Pancreas (tissue), 10 donors: ENCODE measurements at places on chromosomes 12 and 14.

DNA sequence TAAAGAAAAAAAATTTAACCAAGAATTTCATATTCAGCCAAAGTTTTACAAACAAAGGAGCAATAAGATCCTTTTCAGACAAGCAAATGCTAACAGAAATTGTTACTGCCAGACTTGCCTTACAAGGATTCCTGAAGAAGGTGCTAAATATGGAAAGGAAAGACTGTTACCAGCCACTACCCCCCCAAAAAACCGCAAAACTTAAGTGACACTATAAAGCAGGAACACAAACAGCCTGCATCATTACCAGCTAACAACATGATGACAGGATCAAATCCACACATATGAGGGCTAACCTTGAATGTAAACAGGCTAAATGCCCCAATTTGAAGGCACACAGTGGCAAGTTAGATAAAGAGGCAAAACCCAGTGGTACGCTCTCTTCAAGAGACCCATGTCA is 55.7 kb downstream of the APOBEC1 start:
- DNase-seq, result no peak

DNA sequence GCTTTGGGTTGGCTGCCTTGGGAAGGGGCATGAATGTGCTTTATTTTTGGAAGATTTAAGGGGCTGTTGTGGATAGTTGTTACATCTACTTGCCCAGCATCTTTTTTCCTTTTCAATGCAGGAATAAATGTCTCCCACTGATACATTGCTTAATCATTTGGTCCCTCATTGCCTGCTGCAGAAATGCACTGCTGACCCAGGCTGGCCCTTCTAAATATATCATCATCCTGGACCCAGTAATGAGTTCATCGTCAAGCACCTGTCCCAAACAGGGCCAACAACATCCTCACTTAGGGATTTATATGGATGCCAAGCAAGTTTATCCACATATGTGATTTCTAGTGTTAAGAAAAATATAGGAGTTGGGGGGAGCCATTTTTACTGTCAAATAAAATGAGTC is 67.2 kb downstream of the ASCL1 start:
- no peak for DNase-seq

GRCh38 chr12:52452101-52452500 is at the start of gene KRT6B:
Gene KRT6B (minus strand): TSS chr12:52452146. CDS start chr12:52452078, 68 bp downstream.
- DNase-seq, result no peak

DNA sequence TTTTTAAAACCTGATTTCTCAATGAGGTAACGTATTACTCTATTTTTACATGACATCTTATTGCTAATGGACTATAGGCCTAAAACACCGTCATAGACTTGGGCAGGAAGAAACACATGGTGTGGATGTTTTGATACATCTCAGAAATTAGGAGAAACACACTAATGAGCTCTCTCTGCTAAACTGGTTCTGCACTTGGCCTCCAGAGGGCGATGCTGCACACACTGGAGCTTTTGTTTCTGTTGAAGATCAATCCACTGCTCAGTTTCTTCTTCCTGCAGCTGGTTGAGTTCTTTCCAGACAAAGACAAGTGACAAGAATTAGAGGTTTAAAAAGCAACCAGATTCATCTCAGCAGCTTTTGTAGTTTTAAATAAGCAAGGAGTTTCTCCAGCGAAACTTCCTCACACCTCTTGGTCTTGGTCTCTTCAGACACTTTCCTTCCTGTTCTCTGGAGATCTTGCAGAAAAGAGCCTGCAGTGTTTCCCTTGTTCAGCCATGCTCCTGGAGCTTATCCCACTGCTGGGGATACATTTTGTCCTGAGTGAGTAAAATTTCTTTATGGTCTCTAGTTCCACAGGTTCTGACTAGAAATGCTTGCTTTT is 178.5 kb upstream of the OR4E1 start:
- peak; percentile 22 for DNase-seq

DNA sequence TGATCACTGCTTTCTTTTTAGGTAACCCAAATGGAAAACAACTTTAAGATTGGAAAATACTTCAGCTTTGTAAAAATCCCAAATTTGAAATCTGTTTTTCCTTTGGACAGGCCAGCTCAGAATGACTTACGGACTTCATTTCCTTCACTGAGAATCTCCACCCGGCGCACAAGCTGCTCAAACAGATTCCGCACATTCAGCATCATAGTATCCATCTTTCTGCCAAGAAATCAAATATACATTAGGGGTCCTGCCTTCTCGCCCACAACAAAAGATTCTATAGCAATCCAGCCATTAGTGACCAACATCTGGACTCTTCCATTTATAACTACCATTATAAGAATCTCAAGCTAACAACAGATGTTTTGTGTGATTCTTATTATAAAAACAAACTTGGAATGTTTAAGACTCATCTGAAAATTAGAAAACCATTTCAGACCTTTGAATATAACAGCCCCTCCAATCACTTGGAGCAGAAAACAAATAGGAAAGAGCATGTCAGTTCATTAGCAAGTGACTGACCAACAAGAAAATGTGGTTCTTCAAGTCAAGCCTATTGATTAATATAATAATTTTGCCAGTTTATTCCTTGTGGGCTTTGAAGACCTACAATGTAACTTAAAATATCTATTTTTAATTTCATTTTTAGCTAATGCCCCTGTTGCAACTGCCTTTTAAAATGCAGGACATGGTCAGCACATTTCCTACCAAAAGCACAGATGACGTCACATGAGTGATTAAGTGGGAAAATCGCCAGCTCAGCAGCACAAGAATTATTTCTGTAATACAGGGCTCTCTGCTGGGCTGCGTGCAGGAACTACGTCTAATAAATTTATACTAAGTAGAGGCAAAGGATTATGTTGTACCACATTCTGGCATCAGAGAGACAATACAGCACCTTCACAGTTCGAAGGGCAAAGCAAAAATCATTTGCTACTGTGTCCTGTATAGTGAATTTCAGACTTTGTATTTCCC is 8.5 kb downstream of the RACGAP1 start:
- peak; percentile 41 for DNase-seq

DNA sequence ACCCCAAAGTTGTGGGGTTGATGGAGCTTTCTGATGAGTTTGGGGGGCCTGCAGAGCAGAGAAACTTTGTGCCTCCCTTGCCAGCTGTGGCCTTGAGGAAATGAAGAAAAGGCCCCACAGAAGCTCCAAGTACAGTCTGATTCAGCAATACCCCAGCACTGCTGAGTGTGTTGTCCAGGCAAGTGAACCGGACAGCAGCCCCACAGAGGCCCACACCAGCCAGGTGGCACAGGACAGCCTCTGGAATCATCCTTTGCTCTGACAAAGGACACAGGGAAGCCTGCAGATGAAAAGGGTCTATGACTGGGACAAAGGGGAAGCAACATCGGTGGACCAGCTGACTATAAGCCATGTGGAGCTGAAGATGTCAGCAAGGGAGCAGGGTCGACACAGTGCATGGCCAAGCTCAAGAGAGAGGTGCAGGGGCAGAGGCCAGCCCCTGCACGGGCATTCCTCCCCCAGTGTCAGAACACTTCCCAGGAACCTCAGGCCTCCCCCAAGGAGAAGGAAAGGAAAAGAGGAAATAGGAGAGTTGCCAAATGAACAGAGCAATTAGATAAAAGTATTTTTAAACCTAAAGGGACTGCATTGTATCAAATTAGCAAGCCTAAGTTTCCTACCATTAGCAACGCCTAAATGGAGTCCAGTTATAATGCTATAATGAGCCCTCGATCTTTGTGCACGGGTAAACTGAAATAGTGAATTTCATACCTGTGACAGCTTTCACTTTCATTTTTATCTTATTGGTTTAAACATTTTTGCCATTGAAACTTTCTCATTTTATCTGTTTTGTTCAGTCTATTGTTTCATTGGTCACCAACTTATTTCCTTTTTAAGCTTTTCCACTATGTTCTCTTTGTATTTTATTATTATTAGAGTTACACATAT is 46.3 kb upstream of the PTGDR start:
- DNase-seq, result no peak
